ENCODE measurements at places on chromosomes 5 and 9.

DNA sequence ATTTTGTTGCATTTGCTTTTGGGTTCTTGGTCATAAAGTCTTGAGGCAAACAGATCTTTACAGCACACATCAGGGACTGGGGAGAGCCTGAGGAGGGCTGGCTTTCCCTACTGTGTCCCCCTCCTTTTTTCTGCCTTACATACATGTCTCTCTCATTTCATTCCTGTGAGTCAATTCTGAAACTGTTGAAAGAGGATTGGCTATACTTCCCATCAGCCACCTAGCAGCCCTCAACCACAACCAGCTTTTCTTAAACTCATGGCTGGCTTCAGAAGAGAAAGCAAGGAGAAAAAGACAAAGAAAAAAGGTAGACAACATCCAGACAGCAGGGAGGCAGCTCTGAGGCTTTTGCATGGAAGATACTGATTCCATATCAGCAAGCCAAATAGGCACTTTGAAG is 374.8 kb upstream of the KIF2A start:
- no peak for DNase-seq

DNA sequence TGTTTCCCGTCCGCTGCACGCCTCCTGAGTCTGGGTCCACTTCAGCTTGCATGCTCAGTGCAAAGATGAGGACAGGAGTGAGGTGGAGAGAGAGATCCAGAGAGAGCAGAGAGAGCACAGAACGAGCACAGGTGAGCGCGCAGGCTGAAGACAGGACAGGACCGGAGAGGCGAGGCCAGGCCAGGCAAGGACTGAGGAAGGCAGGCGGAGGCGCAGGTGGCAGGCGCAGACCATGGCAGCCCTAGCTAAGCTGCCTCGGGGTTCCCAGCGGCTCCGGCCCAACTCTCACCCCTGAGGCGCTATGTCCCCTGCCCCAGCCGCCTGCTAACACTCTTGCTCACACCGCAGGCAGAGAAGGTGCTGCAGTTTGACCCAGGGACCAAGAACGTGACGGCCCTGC is 9.7 kb downstream of the GRIN1 start:
- no peak for DNase-seq

DNA sequence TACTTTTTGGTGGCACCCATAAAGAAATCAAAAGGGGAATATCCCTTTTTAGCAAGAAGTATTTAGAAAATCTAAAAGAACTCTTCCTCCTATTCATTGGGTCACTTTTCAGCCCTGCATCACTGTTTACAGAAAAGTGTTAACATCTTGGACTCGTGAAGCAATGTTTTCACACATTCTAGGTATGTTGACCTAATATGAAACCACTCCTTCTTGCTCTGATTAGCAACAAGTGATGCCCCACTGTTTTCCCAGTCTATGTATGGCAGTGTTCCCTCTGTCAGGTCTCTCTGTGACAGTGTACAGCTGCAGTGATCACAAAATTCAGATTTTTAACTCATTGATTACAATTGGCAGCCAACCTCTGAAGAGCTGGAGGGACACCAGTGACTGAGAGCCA is 148.2 kb upstream of the SLC12A2 start:
- DNase-seq = no peak

- DNase-seq = no peak
These were observed 4.8 kb downstream of the ANKRD34B start for GRCh38 chr5:80565330-80565729.
